ENCODE measurements at places on chromosomes 1 and 21. TPM values are rescaled to one million over a fixed set of nuclear protein-coding genes. Genes with fewer than 3 reads are reported as not detected.

The SPOCD1 gene
- total RNA-seq: 71.4 TPM

The TNFSF4 gene
- total RNA-seq: 0.66 TPM

The CELA2B gene
- not detected for total RNA-seq

The DCST2 gene
- 0.11 TPM for total RNA-seq

The KIF26B gene
- total RNA-seq: 24.1 TPM

The MYBPHL gene
- not detected for total RNA-seq

The SFN gene
- total RNA-seq: 0.12 TPM

The BTG2 gene
- 2.7 TPM for total RNA-seq

The GREM2 gene
- total RNA-seq: 1.00 TPM

The C1orf185 gene
- not detected for total RNA-seq

The PGLYRP3 gene
- total RNA-seq: not detected

The LCE2A gene
- 2.2 TPM for total RNA-seq

The GJA8 gene
- not detected for total RNA-seq

The ATP1A4 gene
- not detected for total RNA-seq

The MRPS15 gene
- total RNA-seq: 90.6 TPM

The FMO2 gene
- not detected for total RNA-seq

The ATP6V1G3 gene
- total RNA-seq: not detected

The ALDH4A1 gene
- total RNA-seq: 9.6 TPM

The SYT11 gene
- 40.4 TPM for total RNA-seq

The LEFTY2 gene
- not detected for total RNA-seq

The AMY2B gene
- total RNA-seq: 7.1 TPM

The CACNA1S gene
- total RNA-seq: not detected

The IL12RB2 gene
- total RNA-seq: not detected

The ANKRD13C gene
- 22.2 TPM for total RNA-seq

The ZNF593 gene
- 28.9 TPM for total RNA-seq

The KCNJ9 gene
- total RNA-seq: not detected

The PATJ gene
- total RNA-seq: 14.0 TPM

The LRRN2 gene
- under 0.01 TPM for total RNA-seq

The LCE2C gene
- total RNA-seq: not detected
